Thoracic aorta (tissue), 2 donors: ENCODE measurements at places on chromosomes 5 and 9. TPM values are rescaled to one million over a fixed set of nuclear protein-coding genes. Genes with fewer than 3 reads are reported as not detected.

DNA sequence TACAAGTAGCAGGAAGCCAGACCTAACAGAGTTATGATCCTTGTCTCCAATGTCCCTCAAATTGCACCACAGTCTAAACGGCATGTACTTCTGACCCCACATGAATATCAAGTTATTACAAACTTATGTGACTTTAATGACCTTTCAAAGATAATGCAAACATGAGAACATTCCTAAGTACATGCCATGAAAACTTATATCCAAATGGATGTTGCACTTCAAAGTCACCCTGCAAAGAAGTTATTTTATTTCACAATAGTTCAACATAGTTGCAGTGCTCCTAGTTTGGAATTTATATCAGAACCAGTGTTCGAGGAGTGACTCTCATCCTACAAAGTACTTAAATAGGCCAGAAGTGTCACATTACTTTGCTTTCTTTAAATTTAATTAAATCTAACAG is 41.2 kb upstream of the ITGA1 start:
- no peak for DNase-seq

GRCh38 chr5:128669803-128670202 is 131.8 kb upstream of the FBN2 start:
- DNase-seq, result no peak

DNA sequence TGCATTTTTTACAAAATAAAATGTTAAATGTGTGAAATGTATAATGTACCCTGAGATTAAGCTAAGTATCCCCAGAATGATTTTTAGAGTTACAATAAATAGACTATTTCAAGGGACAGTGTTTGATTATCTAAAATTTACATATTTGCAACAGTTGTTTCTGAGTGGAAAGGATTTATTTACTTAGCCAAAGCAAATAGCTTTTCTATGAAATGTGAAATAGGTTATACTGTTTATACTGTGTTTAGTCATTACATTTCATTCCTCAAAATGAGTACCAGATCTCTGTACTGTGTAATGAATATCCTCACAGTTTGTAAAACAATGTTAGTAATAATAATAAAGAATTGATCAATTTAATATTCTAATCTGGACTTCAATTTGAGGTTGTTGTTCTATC is 1019.0 kb downstream of the NR2F1-AS1 start:
- DNase-seq, result no peak

The PCDHGA3 gene
- 9.1 TPM for total RNA-seq

DNA sequence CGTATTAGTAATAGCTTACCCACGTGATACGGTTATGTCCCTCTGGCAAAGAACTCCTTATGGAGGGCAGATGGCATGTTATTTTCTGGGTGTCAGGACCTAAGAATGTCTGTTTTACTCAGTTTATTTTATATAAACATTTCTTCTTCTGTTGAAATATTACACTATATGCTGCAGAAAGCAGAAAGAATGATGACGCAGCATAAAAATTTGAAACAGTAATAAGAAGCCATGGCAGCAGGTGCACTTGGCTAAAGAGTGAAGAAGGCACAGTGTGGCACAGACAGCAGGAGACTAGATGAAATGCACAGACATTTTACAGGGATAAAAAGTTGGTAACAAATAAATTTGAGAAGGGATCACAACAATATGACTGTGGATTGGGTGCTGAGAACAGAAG is 46.3 kb upstream of the CDH10 start:
- DNase-seq, result no peak

DNA sequence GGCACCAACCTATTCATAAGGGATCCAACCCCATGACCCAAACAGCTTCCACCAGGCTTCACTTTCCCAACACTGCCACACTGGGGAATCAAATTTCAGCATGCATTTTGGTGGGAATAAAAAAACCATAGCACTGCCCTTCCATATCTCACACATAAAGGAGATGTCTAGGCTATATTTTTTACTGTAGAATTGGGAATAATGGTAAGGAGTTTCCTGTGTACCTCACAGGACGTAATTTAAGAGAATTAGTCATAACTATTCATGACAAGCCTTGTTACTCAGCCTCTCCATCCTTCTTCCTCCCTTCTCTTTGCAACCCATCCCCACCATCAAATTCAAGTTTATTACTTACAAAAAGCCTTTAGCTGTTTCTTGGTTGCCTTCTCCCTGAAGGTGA is 352.1 kb downstream of the MLLT3 start:
- no peak for DNase-seq

GRCh38 chr5:81239613-81240012 is 6.5 kb downstream of the CKMT2 start:
- DNase-seq, result no peak

The HAVCR2 gene
- 16.8 TPM for total RNA-seq

The PCDHGA6 gene
- total RNA-seq, result 12.0 TPM

- DNase-seq, result no peak
Observed at GRCh38 chr9:36878986-36879982, 154.8 kb downstream of the PAX5 start.

The LIFR gene
- 110 TPM for total RNA-seq

DNA sequence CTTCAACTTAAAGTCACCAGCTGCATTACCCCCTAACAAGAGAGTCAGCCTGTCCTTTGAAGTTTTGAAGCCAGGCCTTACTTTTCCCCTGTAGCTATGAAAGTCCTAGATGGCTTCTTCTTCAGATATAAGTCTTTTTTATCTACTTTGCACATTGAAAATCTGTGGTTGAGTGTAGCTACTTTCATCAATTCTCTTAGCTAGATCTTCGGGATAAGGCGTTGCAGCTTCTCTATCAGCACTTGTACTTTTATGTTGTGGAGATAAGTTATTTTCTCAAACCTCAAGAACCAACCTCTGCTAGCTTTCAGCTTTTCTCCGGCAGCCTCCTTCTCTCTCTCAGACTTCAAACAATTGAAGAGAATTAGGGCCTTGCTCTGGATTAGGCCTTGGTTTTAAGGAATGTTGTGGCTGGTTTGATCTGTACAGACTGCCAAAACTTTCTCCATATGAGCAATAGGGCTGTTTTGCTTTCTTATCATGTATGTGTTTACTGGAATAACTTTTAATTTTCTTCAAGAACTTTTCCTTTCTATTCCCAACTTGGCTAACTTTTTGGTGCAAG is 21.6 kb downstream of the CATSPER3 start:
- no peak for DNase-seq

DNA sequence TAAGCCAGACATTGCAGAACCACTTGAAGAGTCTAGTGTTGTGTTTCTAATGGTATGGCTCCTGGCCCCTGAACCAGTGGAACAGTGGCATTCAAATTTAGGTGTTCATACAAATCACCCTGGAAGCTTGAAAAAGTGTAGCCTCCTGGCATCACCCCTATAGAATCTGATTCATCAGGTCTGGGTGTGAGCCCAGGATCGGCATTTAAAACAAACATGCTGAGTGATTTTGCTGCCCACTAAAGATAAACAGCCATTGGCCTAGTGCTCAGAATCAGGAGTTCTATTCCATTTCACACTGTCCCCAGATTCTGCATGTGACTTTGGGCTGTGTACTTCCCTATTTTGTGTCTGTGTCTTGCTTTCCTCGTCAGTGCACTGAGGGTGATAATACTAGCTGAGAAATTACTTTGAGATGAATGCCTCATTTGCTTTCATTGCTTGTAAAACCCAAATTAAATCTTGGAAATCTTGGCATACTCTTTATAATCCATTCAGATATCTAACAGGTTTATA is 241.5 kb upstream of the CLINT1 start:
- no peak for DNase-seq

The NR2F1-AS1 gene
- total RNA-seq, result 8.7 TPM

DNA sequence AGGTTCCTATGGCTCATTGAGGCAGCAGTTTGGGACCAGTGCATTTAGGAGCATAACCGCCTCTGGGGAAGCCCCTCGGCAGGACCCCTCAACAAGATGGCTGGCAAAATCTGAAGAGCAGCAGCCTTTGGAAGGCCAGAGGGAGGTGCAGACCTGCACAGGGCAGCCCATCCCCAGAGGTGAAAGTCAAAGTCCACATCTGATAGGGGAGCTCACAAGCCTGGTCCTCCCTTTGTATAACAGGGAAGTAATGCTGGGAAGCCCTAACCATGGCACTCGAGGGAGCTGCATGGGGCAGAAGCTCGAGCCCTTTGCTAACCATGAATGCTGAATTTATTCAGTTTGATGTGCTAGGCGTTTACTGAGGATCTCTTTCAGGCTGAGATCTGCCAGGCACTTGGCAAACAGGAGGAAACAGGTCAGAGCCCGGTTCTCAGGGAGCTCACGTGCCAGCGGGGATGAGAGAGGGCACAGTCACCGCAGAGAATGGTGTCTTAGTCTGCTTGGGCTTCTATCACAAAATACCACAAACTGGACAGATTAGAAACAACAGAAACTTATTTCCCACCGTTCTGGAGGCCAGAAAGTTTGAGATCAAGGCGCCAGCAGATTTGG is 114.1 kb downstream of the GABBR2 start:
- no peak for DNase-seq

The LECT2 gene
- total RNA-seq, result not detected

The SOHLH1 gene
- not detected for total RNA-seq

The COL5A1 gene
- 127 TPM for total RNA-seq

- no peak for DNase-seq
Observed at GRCh38 chr5:59593439-59594007, 300.0 kb downstream of the PDE4D start.

GRCh38 chr9:65405253-65405652 is 120.2 kb upstream of the FOXD4L5 start:
- no peak for DNase-seq

The KCNN2 gene
- total RNA-seq, result not detected

DNA sequence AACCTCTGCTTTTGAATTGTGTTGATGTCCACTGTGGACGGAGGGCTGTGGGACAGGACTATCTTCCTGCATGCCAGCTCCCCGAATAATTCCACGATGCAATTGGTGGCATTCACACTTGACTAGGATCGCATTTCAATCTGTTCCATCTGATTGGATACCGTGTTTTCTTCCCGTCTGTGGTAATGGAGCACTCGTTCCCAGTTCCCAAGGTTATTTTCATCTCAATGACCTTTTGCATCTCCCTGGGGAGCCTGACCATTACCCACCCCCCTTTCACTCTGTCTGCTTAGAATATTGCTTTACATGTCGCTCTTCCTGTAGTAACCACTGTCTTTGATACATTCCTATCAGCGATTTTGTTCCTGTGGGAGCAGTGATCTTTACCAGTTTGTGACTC is 402.2 kb upstream of the WWC1 start:
- DNase-seq, result no peak

The SURF2 gene
- 7.0 TPM for total RNA-seq

The NFX1 gene
- total RNA-seq, result 22.5 TPM

DNA sequence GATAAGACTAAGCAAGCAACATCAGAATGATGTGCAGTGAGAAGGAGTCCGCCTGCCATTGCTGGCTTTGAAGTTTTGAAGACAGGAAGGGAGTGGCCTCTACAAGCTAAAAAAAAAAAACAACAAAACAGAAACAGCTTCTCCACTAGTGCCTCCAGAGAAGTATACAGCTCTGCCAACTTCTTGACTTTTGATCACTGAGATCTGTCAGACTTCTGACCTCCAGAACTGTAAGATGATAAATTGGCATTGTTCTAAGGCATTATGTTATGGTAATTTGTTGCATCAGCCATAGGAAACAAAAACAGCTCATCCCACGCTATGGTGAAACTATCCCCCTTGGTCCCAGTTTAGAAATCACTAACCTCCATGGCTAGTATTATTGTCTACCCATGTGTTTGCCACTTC is 131.0 kb upstream of the VCAN start:
- DNase-seq, result no peak

DNA sequence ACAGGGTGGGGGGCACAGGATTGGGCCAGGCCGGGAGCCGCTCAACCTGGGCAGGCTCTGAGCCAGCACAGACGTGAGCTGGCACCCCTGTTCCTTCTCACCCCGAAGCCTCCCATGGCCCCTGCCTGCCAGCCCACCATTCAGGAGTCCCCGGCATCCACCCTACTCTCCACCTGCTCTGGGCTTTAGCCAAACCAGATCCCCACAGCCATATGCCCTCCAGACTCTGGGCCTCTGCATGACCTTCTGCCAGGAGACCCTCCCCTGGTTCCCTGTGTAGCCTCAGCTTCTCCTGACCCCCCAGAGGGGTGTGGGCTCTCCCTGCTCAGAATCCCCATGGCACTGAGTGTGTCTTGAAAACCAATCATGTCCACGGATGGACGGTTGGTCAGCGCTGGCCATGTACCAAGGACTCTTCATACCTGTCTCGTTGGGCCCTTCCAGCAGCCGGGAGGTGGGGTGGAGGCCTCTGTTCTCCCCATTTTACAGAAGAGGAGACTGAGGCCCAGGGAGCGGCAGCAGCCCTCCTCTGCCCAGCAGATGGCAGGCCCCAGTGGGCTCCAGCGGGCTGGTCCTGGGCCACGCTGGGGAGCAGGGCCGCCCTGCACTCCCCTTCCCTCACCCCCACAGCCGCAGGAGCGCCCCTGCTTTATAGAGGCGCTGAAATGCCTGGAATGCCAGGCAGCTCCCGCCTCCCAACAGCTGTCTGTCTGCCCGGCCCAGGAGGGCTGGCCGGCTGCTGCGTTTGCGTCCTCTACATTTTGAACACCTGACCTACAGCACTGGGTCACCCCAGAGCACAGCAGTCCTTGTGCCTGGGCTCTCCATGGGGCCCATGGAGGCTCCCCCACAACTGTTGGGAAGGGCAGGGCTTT is 3.5 kb upstream of the MYMK start:
- DNase-seq, result no peak

- no peak for DNase-seq
Observed at GRCh38 chr9:37995961-37996818, 72.8 kb downstream of the SHB start.

The PCDHA10 gene
- 0.28 TPM for total RNA-seq

DNA sequence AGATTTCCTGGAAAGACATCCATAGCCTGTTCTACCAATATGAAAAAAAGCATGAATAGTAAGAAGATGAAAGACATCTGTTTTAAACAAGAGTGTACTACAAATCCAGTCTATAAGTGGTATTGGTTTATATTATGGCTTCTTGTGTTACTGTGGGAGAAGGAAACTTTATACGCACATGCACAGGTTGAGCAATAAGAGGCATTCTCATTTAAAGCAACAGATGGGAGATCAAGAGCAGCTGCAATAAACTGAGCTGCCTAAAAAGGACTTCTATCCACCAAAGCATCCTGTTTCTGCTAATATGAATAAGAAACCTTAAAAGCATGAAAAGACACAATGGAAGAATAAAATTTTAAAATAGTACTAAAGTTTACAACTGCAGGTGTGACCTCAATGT is 8.6 kb upstream of the PCDHB1 start:
- DNase-seq, result no peak

The ENHO gene
- not detected for total RNA-seq

DNA sequence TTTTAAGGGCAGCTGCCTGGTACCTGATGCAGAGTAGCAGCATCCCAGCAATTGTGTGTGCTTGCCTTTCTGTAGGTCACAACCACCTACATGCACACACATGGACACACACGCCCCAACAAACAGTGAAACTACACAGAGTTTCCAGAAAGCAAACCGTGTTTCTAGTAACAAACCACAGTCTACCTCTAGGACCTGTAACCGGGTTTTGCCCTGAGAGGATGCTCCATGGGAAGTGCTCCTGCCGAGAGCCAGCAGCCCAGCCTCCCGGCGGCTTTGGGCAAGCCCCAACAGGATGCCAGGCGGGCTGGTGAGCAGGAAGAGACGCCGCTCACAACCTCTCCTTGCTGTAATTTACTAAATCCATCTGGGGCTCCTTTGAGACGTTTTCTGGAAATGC is 4.1 kb upstream of the TCF7 start:
- DNase-seq, result no peak
